ENCODE measurements at places on chromosomes 11 and 22.

- DNase-seq, result no peak
Measured at GRCh38 chr11:13030857-13031256, 21.7 kb downstream of the RASSF10 start.

GRCh38 chr11:112971195-112971594, 10.0 kb downstream of the NCAM1 start:
- DNase-seq, result no peak

DNA sequence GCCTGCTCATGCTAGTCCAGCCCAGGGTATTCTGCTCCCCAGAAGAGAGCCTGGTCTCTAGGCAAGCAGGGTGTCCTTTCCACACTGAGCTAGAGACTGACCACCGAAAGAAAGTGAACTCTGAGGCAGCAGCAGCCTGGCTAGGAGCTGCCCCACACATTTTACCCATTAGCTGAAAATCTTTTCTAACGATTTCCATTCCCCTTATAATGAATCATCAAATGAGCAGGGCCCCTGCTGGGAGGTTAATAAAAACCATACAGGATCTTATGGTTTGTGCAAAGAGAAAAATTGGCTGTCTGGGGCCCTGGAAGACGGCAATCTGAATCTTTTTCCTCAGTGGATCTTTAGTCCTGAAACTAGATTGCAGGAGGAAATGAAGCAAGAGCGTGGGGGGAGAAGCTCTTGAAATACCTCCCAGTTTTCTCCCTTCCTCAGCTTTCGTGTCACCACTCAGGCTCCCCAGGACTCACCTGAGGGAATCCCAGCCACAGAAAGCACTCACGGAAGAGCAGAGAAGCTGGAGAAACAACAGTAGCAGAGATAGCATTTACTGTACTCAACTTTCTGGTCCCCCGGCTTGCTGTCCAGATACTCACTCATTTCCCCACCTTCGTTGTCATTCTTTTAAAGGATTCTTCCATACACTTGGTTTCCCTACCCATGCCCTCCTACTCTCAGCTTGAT, 74.7 kb upstream of the CD44 start:
- DNase-seq, result no peak

- DNase-seq, result no peak
Measured at GRCh38 chr11:78991681-78992080, 417.0 kb upstream of the NARS2 start.

DNA sequence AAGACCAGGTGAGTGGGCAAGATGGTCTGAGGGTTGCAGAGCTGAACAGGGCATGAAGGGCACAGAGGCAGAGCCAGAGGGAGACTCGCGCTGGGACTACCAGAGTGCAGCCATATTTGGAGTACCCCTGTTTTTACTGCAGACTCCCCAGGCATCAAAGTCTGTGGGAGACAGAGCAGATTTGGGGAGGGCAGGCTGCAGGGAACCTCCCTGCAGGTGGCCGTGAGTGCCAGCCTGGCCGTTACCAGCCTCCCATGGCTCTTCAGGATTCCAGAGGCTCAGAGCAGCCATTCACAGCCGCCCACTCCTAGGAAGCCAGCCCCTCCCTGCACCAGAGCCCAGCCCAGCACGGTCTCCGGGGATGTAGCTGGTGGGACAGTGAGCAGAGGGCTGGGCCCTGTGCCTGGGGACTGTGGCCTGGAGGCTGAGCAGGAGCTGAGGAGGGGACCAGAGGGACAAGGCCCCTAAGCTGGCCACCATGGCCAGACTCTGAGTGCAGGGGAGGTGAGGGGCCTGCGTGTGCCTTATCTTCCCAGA, at the start of gene SEPTIN3:
SEPTIN3 (plus strand) TSS at position 334 of the 537 bp plus-strand sequence. CDS start 2,050 bp downstream, outside the sequence.
- DNase-seq, result no peak

DNA sequence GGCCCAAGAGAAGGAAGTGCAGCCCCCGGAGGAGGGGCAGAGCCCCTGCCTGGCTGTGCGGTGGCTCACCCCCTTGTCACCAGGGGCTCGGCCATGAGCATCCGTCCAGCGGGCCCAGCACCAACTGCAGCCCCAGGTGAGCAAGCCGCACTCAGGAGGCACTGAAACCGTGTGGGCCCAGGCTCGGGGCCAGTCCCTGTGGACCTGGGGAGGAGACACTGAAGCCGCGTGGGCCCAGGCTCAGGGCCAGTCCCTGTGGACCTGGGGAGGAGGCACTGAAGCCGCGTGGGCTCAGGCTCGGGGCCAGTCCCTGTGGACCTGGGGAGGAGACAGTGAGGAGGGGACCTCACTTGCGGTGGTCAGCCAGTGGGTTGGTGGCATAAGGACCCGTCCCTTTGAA, 13.9 kb downstream of the LSP1 start:
- DNase-seq, result no peak

DNA sequence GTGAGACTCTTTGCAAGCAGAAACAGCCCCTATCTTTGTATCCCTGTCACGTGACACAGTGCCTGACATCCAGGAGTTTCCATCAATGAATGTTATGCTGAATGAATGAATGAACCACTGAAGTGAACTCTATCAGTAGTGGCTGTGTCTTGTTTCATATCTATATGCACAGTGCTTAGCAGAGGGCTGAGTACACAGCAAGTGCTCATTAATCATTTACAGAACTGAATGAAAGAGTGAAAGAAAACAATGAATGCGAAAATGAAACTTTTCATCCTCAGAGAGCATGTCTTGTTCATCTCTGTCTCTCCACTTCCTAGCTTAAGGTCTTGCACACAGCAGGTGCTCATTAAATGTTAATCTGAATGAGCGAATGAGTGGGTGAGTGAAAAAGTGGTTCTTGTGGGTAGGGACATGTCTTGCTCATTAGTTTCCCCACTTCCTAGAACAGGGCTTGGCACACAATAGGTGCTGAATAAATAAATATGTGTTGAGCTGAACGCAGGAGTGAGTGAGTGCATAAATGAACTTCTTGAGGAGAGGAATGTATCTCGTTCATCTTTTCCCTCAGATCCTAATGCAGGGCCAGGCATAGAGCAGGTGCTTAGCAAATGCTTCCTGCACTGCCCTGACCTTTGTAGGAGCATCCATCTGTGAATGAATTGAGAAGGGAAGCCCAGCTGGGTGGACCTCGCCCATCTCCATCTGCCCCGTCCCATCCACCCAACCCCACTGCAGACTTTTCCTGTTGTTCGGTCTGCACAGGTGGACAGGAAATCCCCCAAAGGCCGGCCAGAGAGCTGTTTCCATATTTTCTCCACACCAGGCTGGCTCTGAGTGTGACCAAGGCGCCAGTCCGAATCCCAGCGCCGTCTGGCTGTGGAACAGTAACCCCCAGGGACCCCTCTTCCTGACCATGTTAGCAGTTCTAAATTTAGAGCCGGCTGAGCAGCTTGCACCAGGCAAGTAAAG, 113.4 kb upstream of the CRYBB3 start:
- DNase-seq, result no peak

DNA sequence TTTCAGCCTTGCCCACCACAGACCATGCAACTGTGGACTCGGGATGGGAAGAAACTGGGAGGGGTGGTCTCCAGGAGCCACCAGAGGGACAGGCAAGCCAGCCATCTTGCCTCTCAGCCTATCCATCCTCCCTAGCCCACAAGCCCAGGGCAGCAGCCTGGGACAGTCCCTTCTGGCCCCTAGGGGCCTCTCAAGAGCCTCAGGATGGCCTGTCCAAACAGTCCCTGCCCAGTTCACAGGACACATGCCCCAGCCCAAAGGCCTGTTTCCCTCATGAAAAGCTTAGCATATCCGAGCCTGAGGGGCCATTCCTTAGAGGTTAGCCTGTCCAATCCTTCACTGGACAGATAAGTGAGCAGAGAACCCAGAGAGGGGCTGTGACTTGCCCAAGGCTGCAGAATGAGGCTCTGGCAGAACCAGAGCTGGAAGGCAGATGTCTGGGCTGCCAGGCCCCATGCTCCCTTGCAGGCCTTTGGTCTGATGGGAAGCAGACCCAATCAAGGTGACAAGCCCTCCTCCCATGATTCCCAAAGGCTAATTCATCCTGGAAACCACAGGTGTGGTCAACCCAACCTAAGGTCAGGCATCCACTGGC, 28.2 kb downstream of the LRRC10B start:
- DNase-seq, result no peak

DNA sequence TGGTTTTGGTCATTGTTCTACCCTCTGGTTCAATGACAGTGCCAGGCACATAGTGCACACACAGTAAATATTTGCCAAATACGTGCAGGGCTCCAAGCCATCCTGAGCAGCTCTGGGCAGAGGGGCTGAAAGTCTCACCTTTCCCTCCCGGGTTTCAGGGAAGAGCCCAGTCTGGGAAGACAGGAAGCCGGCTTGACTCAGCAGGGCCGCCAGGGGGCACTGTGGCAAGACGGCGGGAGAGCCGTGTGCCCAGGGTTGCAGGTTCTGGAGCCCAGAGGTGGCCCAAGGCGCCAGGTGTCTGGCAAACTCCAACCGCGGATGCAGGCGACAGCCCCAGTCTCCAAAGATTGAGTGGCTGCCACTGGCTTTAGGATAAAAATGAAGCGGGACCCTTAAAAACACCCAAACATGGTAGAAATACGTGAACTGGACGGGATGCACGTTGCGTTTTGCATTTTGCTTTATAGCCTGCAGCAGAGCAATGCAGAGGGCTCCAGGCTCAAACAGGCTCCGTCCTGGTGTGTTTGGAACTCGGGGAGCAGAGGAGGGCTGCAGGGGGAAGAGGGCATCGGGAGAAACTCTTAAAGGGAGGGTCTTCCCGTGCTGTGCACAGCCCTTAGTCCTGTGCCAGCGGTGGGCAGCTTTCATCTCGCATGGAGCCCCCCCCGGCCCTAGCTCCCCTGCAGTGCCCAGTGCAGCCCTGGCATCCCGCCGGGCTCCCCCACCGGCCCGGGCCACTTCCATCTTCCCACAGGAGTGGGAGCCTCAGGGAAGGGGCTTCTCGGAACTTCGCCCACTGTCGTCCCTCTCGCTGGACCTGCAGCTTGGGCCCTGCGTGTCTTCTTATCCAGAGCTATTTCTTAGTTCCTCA, 10.7 kb downstream of the KRTAP5-5 start:
- no peak for DNase-seq

DNA sequence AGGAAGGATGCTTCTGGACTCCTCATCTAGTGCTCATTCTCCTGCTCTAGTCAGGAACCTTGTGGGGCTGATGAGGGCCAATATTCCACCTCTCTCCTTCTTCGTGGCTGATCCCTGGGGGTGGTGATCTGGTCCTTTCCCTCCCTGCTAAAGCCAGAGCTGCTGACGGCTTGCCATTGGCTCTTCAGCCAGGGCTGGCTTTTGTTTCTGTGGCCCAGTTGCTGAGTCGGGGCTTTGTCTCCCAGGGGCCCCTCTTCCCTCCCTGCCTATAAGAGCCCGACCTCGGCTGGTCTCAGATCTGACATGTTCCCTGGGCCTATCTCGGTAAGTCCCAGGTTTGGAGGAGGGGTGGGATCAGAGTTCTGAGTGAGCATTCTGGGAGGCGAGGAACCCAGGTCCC, at the start of gene CRYBA4:
CRYBA4 (plus strand) TSS at position 301 of the 400 bp plus-strand sequence. CDS start 634 bp downstream, outside the sequence.
- DNase-seq, result no peak

GRCh38 chr22:41880653-41881052, 34.2 kb downstream of the SHISA8 start:
- DNase-seq, result no peak

DNA sequence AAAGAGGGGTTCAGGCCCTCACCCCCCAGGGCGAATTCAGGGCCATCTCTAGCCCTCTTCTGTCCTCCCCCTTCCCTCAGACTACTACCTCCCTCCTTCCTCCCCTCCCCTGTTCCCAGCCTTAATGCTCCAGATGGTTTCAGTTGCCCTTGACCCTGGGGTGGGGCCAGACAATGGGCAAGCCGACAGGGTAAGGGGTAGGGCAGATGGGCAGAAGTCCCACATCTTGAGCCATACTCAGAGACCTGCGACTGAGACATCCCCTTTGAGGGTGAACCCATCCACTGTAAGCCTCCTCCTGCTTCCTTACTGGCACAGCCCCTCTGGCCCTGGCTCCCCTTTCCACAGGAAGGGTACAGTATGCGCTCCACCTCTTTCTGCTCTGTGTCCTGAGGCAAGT, 1.9 kb downstream of the RHBDD3 start:
- DNase-seq, result no peak

- DNase-seq, result no peak
Measured at GRCh38 chr11:63417174-63417852, 47.7 kb downstream of the SLC22A9 start.

DNA sequence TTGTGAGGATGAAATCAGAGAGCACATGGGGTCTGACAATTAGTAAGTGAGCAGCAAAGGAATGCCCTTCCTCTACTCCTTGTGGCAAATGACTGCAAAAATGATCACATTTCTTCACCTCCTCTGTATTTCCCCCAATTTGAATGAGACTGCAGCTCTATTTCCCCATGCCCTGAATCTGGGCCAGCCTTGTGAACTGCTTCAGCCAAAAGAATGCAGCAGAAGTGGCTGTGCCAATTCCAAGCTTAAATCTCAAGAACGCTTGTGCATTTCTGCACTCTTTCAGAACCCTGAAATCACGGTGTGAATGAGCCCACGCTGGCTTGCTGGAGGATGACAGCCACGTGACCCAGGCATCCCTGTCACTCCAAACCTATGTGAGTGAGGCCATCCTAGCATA, 9.9 kb downstream of the SLC43A3 start:
- DNase-seq, result no peak

DNA sequence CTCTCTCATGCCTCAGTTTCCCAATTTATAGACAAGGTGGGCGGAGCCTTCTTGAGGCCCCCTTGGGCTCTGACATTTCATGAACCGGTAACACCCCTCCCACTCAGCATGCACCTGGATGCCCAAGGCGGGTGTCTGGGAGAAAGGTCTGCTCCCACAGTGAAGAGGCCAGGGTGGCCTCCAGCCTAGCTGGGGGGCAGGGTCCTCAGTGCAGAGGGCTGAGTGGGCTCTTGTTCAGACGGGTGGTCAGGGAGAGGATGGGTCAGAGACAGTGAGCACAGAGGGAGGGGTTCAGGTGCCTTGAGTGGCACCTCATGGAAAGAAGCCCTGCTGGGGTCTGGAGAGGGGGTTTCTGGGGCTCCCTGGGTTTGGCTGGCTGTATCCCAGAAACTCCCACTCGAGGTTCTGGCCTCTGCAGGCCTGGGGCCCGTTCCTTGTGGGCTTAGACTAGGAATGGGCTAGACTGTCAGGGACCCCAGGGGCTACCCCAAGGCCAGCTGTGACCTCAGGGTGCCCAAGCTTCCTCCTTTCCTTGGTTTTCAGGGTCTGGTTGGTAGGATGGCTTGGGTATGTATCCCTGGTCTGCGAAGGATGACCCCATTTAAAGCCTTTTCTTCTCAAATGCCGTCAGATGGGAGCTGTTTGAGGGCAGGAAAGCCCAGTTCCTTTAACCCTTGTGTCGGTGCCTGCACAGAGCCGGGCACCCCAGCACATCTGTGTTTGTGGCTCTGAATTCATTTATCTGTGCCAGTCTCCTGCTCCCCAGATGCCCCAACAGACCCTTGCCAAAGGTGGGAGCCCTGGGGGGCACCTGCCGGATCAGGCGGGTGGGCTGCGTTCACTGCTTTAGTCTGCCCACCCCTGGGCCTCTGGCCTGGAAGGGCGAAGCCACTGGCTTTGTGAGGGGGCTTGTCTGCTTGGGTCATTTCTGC, 1.2 kb downstream of the SYNGR1 start:
- no peak for DNase-seq
